ENCODE measurements at places on chromosomes 3 and 15. TPM values are rescaled to one million over a fixed set of nuclear protein-coding genes. Genes with fewer than 3 reads are reported as not detected.

Gene TTLL13
- not detected for total RNA-seq

Gene ZMYND10
- total RNA-seq: 0.06 TPM

Gene TRPM7
- total RNA-seq: 39.9 TPM

Gene SCG3
- total RNA-seq: 0.05 TPM

Gene STAB1
- 4.4 TPM for total RNA-seq

Gene HTR3E
- not detected for total RNA-seq

Gene GABRR3
- total RNA-seq: not detected

Gene TNNC1
- total RNA-seq: not detected

Gene SLC38A3
- total RNA-seq: not detected

Gene ISLR
- 259 TPM for total RNA-seq

Gene ZNF501
- 3.8 TPM for total RNA-seq

Gene MFGE8
- total RNA-seq: 327 TPM

Gene CHRFAM7A
- total RNA-seq: 0.54 TPM

Gene MEGF11
- total RNA-seq: not detected

Gene RTP1
- not detected for total RNA-seq

Gene RBM15B
- 30.7 TPM for total RNA-seq

Gene GALNT15
- 31.0 TPM for total RNA-seq

Gene CCR1
- total RNA-seq: not detected

Gene TRIM42
- total RNA-seq: not detected

Gene FETUB
- total RNA-seq: not detected

Gene NTRK3
- 2.0 TPM for total RNA-seq

Gene ZNF80
- total RNA-seq: not detected

Gene BLM
- 0.64 TPM for total RNA-seq

Gene PAQR9
- total RNA-seq: not detected
